Epithelial cell of proximal tubule (primary cell): ENCODE measurements at places on chromosomes 11 and 22.

GRCh38 chr22:34800260-34800980, 265.5 kb upstream of the ISX start:
- no peak for DNase-seq

DNA sequence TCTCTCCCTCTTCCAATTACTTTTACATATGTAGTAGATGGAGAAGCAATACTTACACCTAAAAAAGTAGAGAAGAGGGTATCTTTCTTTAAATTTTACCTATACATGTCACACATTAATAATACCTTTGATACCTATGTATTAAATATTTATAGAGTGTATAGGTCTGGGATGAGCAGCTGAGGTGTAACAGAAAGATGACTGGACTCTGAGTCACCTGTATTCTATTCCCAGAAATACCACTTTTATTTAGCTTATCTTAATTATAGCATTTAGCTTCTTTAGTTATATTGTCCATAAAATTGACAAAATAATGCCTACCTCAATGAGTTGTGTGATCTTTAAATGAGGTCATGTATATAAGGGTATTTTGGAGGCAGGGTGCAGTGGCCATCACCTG, 30.6 kb upstream of the YAP1 start:
- no peak for DNase-seq

DNA sequence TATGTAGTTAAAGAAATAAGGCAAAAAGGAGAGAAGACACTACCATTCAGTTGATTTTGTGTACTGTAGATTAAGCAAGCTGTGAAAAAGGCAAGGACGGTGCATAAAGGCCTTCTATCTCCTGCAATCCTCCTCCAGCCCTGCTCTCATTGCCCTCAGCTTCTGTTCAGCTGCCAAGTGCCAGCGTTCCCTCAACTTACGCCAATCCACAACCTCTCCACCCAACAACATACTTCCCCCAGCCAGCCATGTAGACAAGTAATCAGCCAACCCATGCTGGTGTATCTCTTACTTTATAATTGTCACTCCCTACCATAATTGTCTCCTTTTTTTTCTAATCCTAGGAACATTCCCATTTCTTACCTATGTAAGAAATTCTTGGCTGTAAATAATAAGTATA, 30.1 kb upstream of the ANO5 start:
- no peak for DNase-seq

- no peak for DNase-seq
These were observed 85.9 kb downstream of the WNT7B start for GRCh38 chr22:45891021-45891421.

DNA sequence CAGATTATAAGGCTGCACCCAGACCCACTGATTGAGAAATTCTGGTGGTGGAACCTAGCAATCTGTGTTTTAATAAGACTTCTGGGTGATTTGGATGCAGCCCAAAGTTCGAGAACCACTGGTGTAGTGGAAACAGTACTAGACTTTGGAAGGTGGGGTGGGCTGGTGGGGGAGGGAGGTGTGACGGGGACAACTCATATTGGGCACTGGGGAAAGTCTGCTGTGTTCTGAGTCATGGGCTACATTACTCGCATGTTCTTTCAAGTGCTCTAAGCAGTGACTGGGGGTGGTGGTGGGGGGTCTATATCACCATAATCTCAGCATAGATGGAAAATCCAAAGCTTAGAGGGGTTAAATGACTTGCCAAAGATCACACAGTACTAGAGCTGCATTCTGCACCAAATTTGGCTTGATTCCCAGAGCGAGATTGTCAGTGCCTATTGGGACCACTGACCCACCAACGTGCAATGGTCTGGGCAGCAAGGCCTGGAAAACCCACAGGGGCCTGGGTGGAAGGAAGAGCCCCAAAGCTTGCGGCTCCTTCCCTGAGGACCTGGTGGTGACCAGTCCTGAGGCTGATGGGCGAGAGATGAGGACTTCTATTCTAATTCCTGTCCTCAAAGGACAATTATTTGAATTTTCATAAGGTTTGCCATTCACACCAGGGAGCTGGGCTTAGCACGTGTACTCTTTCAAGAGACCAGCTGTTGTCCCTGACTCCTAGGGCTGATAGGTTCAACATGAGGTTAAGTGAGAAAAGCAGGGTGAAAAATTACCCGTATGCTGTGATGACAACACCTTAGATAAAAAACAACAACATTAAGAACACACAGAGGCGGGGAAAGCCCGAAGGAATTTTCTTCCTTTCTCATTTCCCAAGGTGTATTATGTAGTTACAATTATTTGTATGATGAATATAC, 77.5 kb upstream of the NARS2 start:
- DNase-seq, result no peak
